ENCODE measurements at places on chromosomes 4 and X. TPM values are rescaled to one million over a fixed set of nuclear protein-coding genes. Genes with fewer than 3 reads are reported as not detected.

DNA sequence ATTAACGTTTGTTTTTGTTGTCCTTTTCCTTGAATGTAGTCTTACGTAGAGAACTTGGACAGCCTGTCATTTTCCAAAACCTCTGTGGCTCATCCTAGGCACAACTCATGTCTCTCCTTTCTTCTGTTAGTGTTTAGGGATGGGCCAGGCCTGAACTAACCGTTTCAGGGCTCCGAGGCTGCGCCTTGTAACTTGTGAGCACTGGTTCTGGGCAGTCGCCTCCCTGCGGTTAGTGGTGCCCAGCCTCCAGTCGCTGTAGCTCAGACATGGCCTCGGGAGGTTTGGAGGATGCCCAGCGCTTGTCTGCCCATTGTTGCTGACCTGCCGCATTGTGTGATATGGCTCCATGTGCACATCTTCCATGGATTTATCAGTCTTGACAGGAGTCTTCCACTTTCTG, 32.8 kb downstream of the TMEM131L start:
- H3K4me1 ChIP-seq, result peaks cover 3% of the 10 kb centered on the region
- no peaks in the 10 kb centered on the region for H3K36me3 ChIP-seq
- no peak overlapping the region for H3K27ac ChIP-seq
- no peak for DNase-seq
- no peaks in the 10 kb centered on the region for H3K27me3 ChIP-seq
- H3K4me3 ChIP-seq, result no peak overlapping the region

DNA sequence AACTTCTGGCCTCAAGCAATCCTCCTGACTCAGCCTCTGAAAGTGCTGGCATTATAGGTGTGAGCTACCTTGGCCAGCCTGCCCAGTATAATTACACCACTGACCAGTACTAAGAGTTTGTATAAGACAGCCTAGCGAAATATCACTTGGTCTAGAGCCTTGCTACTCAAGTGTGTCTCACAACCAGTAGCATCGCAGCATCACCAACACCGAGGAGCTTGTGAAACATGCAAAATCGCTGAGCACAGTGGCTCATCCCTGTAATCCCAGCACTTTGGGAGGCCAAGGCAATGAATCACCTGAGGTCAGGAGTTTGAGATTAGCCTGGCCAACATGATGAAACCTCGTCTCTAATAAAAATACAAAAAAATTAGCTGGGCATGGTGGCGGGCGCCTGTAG, 102.0 kb upstream of the GATB start:
- H3K4me3 ChIP-seq, result no peak overlapping the region
- H3K36me3 ChIP-seq, result peaks cover 7% of the 10 kb centered on the region
- no peak overlapping the region for H3K27ac ChIP-seq
- no peak for DNase-seq
- H3K27me3 ChIP-seq, result no peaks in the 10 kb centered on the region

DNA sequence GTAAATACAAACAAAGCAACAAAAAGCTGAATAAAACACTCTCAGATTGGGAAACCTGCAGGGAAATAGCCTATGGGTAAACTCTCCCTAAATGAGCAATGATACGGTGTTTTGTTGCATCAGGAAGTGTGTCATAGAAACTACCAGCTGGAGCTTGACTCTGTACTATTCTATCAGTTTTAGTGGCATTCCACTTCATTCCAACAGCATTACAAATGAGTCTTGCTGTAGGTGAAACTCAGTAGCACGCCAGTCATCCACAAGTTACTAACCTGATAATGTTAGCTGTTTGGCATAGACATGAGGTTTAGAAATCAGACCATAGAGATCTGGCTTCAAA, 24.9 kb downstream of the FGFBP1 start:
- DNase-seq, result no peak
- H3K4me3 ChIP-seq, result no peak overlapping the region
- H3K36me3 ChIP-seq, result peaks cover 6% of the 10 kb centered on the region
- no peak overlapping the region for H3K27ac ChIP-seq
- H3K27me3 ChIP-seq, result no peaks in the 10 kb centered on the region

- DNase-seq, result no peak
- H3K36me3 ChIP-seq, result no peaks in the 10 kb centered on the region
- H3K27me3 ChIP-seq, result no peaks in the 10 kb centered on the region
- no peaks in the 10 kb centered on the region for H3K4me1 ChIP-seq
These were observed 16.9 kb downstream of the GLRA2 start for GRCh38 chrX:14546190-14546589.

DNA sequence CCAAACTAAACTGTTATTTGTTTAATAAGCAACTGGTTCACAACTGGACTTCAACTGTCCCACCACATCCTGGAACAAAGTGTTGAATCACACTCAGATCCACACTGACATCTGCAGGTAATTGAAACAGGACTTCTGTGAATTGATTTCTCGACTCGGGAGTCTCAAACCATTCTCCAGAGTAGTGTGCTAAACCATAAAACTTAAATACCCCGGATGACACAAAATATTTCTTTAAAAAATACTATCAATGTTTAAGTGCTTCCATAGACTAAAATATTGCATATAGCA, 95.4 kb upstream of the PLAC1 start:
- H3K27ac ChIP-seq, result no peak overlapping the region
- no peaks in the 10 kb centered on the region for H3K36me3 ChIP-seq
- no peaks in the 10 kb centered on the region for H3K4me1 ChIP-seq
- H3K27me3 ChIP-seq, result no peaks in the 10 kb centered on the region

- H3K27me3 ChIP-seq, result no peaks in the 10 kb centered on the region
- H3K4me1 ChIP-seq, result peaks cover 8% of the 10 kb centered on the region
- DNase-seq, result peak; percentile 46
- peak overlapping the region; percentile 19 for H3K27ac ChIP-seq
- H3K4me3 ChIP-seq, result no peak overlapping the region
- no peaks in the 10 kb centered on the region for H3K36me3 ChIP-seq
These were observed 668.0 kb upstream of the LCORL start for GRCh38 chr4:18689308-18690115.

- H3K27me3 ChIP-seq, result no peaks in the 10 kb centered on the region
- no peaks in the 10 kb centered on the region for H3K4me1 ChIP-seq
- no peaks in the 10 kb centered on the region for H3K36me3 ChIP-seq
- H3K27ac ChIP-seq, result no peak overlapping the region
These were observed 508.8 kb downstream of the ANKRD50 start for GRCh38 chr4:124203613-124204238.

DNA sequence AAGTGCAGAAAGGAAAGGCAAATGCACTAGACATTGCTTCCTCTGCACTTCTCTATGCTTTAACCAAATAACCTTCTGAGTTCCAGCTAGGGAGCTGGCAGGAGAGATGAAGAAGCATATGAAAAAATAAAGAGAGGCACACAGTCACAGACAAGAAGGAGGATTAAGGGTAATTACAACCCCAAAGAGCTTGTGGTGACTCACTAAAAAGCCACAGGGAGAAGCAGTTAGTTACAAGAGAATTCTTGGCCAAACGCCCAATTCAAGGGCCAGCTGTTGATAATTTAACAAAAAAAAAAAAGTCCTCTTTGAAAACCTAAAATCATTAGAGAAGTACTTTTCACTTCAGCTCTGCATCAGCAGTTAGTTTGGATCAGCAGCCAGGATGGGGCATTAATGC, 478.0 kb downstream of the KCNIP4 start:
- no peaks in the 10 kb centered on the region for H3K4me1 ChIP-seq
- DNase-seq, result no peak
- H3K27me3 ChIP-seq, result no peaks in the 10 kb centered on the region
- no peak overlapping the region for H3K27ac ChIP-seq
- no peak overlapping the region for H3K4me3 ChIP-seq

DNA sequence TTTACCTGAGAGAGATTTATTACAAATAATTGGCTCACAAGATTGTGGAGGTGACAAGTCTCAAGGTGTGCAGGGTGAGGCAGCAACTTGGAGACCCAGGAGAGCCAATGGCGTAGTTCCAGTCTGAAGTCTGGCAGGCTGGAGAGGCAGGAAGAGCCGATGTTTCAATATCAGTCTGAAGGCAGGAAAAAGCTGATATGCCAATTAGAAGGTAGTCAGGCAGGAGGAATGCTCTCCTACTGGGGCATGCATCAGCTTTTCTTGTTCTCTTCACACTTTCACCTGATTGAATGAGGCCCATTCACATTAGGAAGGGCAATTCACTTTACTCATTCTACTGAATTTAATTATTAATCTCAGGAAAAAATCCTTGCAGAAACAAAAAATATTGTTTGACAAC, 1351.7 kb upstream of the ADGRL3 start:
- H3K27ac ChIP-seq, result no peak overlapping the region
- no peak overlapping the region for H3K4me3 ChIP-seq
- no peaks in the 10 kb centered on the region for H3K4me1 ChIP-seq
- no peaks in the 10 kb centered on the region for H3K36me3 ChIP-seq
- no peak for DNase-seq

DNA sequence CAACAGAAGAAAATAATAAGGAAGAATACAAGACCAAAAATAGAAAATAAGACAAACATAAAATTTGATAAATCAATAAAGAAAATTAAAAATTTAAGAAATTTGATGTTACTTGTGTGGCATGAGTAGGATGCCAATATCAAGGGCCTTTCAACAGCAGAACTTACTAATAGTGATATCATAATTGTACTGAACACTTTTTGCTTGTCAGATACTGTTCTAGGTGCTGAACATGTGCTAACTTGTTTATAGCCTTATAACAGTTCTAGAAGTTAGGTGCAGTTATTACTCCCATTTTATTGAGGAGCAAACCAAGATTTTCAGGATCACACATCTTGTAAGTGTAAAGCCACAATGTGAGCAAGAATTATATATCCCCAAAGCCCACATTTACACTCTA, 546.0 kb upstream of the EPHA5 start:
- no peaks in the 10 kb centered on the region for H3K4me1 ChIP-seq
- DNase-seq, result no peak
- H3K4me3 ChIP-seq, result no peak overlapping the region

DNA sequence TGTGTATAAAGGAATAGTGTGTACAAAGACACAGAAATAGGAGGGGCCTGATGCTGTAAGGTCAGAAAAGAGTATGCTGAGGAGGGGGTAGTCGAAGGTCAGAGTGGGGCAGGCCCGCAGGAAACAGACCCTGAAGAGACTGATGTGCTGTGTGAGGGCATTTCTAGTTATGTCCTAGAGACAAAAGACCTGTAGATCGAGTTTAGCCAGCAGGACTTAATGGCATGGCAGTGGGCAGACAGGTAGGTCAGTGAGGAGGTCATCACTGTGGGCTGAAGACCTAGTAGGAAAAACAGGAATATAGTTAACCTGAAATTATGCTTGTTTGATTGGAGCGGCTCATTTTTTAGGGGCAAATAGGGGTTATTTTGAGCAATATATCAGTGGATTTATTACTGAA, 57.1 kb downstream of the KIAA0232 start:
- no peaks in the 10 kb centered on the region for H3K4me1 ChIP-seq
- H3K36me3 ChIP-seq, result peaks cover 36% of the 10 kb centered on the region
- no peak overlapping the region for H3K4me3 ChIP-seq

GRCh38 chr4:118012142-118012541, 22.1 kb upstream of the NDST3 start:
- H3K4me1 ChIP-seq, result no peaks in the 10 kb centered on the region
- no peak overlapping the region for H3K4me3 ChIP-seq
- peaks cover 7% of the 10 kb centered on the region for H3K36me3 ChIP-seq
- no peak for DNase-seq

- no peaks in the 10 kb centered on the region for H3K4me1 ChIP-seq
- no peak overlapping the region for H3K27ac ChIP-seq
- peaks cover 11% of the 10 kb centered on the region for H3K36me3 ChIP-seq
- H3K4me3 ChIP-seq, result peak overlapping the region; percentile 88
- H3K27me3 ChIP-seq, result no peaks in the 10 kb centered on the region
- no peak for DNase-seq
These were observed 688 bp downstream of the UFSP2 start for GRCh38 chr4:185424905-185425646.

- H3K4me3 ChIP-seq, result no peak overlapping the region
- H3K36me3 ChIP-seq, result no peaks in the 10 kb centered on the region
- peaks cover 10% of the 10 kb centered on the region for H3K4me1 ChIP-seq
- no peak for DNase-seq
- no peak overlapping the region for H3K27ac ChIP-seq
These were observed 43.8 kb downstream of the WWC2 start for GRCh38 chr4:183142571-183143550.

DNA sequence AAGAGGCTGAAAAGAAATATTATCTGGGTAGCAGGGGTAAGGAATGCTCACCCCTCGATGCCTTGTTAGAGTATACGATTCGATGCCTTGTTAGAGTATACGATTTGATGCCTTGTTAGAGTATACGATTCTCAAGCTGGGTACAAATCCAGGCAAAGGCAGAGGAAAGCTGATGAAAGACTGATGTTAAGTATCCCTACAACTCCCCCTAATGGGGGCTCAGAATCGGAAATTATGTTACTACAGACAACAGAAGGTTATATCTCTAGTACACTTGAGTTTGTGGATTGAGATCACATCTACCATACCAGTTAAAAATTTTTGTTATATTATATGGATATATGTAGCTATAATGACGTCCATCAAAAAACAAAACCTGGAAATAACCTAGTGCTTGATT, 4.8 kb downstream of the LRRC66 start:
- H3K27ac ChIP-seq, result no peak overlapping the region
- H3K4me1 ChIP-seq, result no peaks in the 10 kb centered on the region
- H3K27me3 ChIP-seq, result no peaks in the 10 kb centered on the region
- no peak overlapping the region for H3K4me3 ChIP-seq

DNA sequence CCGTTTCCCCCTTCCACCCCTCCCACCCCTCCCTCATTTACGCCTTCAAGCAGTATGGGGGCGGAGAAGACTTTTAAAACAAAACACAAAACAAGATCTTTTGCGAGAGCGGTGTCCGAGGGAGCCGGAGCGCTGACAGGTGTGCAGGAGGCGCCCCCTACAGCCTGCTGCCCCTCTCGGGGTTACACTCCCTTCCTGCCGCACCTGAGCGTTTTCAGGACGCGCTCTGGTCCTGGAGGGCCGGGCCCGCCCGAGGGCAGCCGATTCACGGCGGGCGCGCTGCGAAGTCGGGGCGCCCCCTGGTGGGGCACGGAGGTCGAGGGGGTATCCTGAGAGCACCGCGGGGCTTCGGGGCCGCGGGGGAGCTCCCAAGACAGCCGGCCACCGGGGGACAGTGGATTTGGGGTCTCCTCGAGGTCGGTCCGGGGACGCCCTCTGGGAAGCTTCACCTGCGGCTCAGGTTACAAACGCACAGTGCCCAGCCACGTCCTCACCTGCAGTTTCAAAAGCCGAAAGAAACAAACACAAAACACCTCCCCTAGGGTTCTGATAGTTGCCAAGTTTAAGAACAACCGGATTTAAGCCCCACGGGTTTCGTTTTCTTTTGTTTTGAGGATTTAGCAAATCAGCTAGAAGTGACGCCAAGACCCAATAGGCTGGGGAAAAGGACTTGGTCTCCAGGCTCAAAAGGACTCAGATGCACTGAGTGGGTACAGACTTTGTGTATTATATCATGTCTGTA, 8.0 kb upstream of the NEUROG2 start:
- H3K36me3 ChIP-seq, result no peaks in the 10 kb centered on the region
- peaks cover 41% of the 10 kb centered on the region for H3K27me3 ChIP-seq
- peak overlapping the region; percentile 83 for H3K4me3 ChIP-seq
- H3K27ac ChIP-seq, result no peak overlapping the region
- peak; percentile 95 for DNase-seq

The SPIN2A gene
- total RNA-seq, result 2.8 TPM

The TNMD gene
- 1.7 TPM for total RNA-seq

The AREG gene
- total RNA-seq, result 0.24 TPM

The ANXA3 gene
- total RNA-seq, result 21.6 TPM

The YTHDC1 gene
- 158 TPM for total RNA-seq

The JCHAIN gene
- total RNA-seq, result not detected
